ENCODE measurements at places on chromosomes 2 and 18.

DNA sequence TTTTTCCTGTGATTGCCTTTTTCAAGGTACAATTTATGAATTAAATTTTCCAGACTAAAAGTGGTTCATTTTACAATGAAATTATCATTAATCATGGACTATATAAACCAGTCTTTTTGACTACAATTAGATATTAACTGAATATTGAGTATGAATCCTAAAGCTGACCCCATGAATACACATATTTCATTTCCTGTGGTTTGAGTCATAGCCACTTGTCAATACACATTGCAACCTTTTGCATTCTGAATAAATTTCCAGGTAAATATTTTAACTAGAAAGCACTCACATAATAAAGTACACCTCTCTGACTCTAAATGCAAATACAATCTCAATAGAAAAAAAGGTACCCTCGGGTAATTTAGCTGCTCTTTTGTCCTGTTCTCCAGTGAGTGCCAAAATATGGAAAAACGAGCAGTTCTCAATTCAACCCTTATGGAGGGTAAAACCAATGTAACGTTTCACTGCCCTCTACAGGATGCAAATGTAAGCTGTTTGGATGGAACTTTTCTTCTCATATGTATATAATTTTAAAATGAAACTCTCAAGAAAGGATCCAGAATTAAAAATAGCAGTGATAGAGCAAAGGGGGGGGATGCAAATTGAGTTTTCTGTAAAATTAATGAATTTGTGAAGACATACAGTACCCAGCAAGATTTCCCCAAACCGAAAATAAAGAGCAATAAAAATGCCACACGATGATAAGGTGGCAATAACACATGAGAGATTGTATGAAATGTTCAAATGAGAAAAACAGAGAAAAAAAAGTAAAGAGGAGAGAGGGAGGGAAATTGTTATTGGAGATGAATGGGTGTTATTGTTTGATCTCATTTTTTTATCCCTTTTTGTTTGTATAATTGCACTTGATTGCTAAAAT lies 1795.7 kb upstream of the PIK3C3 start:
- peak; percentile 51 for DNase-seq

DNA sequence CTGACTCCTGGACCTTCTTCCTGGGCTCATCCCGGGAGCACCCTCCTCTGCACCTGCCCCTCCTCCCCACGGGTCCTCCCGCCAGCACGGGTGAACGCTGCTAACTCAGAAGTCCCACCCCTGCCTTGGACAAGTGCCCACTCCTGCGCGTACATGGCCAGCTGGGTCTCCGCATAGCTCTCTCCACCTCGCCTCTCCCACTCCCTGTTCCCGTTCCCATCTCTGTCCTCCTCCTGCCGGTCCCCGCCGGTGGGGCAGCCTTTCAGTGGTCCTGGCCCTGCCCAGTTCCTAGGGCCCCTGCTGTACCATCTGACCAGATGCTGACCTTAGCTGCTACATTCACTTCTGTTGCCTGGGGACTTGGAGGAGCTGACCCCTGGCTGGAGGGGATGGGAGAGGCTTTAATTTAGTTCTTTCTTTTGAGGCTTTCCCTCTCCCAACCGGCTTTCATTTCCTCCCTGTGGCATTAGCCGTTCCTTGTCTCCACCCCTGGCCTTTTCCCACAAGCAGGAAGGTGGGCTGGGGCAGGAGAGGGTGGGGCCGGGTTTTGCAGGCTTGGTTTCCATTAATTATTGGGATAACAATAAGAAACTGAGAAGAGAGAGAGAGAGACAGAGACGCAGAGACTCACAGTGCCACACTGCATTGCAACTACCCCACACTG lies 136.1 kb downstream of the SH3BP4 start:
- DNase-seq: no peak

DNA sequence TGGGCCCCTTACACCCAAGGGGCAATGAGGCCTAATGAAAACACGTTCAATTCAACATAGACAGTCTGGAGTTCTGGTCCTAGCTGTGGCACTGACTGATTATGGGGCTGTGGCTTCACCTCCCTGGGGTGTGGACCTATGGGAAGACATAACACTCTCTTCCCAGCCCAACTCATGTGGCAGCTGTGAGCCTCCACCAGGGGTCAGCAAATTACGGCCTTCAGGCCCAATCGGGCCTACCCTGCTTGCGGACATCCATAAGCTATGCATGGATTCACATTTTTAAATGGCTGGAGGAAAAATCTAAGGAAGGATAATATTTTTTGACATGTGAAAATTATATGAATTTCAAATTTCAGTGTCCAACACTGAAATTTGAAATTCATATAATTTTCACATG lies 101.3 kb downstream of the LOXHD1 start:
- DNase-seq: peak; percentile 30

- DNase-seq: no peak
Observed at GRCh38 chr18:39188278-39188677, 1622.7 kb upstream of the CELF4 start.

GRCh38 chr2:14530506-14530905 lies 102.0 kb upstream of the LRATD1 start:
- DNase-seq: no peak

- no peak for DNase-seq
Observed at GRCh38 chr18:4888251-4889040, 308.6 kb downstream of the AKAIN1 start.

- peak; percentile 8 for DNase-seq
Observed at GRCh38 chr2:16546128-16546754, 119.4 kb downstream of the CYRIA start.

GRCh38 chr2:44944952-44945612 lies 3.6 kb downstream of the SIX3 start:
- DNase-seq: no peak

GRCh38 chr2:207465894-207466293 lies 63.9 kb upstream of the CREB1 start:
- no peak for DNase-seq

GRCh38 chr2:85584857-85585780 lies 888 bp downstream of the VAMP5 start:
- DNase-seq: no peak

GRCh38 chr18:22932885-22933205 lies 283 bp upstream of the RBBP8 start:
- no peak for DNase-seq

DNA sequence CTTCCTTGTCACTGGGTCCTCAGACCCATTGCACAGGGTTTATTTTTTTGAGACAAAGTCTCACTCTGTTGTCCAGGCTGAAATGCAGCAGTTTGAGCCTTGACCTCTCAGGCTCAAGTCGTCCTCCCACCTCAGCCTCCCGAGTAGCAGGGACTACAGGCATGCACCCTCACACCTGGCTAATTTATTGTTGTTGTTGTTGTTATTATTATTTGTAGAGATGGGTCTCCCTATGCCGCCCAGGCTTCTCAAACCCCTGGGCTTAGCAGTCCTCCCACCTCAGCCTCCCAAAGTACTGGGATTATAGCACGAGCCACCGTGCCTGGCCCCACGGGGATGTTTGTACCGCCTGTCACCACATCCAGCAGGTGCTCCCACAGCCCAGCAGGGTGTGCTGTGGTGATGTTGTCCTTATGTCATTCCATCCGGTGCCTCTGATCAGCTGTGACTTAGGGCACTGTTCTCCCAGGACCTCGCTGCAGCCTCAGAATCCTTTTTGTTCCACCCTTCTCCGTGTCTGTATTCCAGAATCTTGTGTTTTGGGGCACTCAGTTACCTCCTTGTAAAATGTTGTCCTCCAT lies 182.3 kb downstream of the INO80D start:
- DNase-seq: no peak

DNA sequence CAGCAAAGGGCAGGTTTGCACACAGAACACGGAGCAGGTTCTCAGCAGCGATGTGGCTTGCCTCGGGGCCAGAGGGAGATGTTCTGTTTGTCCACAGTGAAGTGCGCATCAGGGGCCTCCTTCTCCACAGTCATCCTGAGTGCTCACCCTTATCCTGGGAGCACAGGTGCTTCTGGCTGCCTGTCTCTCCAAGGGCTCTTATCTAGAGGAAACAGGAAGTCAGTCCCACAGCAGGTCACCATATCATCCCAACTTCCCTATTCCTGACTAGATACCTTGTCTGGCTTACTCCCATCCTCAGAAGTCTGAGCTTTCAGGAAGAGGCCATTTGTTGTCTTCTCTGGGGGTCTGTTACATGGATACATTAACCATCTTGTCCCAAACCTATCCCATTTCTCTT lies at the start of gene CD207:
CD207 (minus strand) TSS at position 174 of the 400 bp plus-strand sequence; CDS start at position 134, 40 bp downstream.
- no peak for DNase-seq

DNA sequence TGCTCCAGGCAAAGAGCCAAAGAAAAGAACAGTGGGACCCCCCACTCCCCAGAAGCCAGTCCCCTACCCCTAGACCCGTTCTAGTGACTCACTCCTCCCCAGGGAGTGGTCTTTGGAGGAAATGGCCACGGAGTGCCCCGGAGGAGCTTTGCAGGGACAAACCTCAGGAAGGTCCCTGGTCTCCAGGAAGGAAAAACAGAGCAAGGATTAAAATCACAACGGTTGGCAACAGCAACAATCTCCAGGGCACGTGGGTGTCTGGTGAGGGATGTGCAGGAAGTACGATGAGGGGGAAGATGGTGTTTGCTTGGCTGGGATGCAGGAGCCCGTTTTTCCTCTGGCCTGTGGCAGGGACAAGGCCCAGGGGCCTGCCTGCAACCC lies 135.0 kb downstream of the SMAD2 start:
- no peak for DNase-seq

DNA sequence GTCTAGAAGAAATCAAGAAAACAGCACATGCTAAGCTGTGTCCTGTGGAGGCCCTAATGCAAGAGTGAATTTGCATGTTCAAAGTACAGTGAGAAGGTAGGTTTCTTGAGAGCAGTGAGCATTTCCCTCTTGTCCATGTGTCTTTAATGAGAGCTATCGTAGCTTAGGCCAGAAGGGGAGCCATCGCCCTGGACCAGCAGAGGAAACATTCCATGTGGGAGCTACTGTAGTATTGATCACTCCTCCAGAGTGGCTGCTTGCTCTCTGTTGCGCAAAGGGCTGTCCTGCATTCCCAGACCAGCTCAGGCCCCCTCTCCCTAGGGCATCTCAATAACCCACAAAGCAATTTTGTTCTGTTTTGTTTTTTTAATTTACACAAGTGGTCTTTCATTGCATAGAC lies 950.1 kb downstream of the CNTNAP5 start:
- DNase-seq: no peak

GRCh38 chr18:7198326-7198725 lies 32.6 kb upstream of the LRRC30 start:
- no peak for DNase-seq

- DNase-seq: no peak
Observed at GRCh38 chr2:236026841-236027240, 141.3 kb downstream of the GBX2 start.

- DNase-seq: no peak
Observed at GRCh38 chr2:240620149-240620731, 5.0 kb upstream of the GPR35 start.

DNA sequence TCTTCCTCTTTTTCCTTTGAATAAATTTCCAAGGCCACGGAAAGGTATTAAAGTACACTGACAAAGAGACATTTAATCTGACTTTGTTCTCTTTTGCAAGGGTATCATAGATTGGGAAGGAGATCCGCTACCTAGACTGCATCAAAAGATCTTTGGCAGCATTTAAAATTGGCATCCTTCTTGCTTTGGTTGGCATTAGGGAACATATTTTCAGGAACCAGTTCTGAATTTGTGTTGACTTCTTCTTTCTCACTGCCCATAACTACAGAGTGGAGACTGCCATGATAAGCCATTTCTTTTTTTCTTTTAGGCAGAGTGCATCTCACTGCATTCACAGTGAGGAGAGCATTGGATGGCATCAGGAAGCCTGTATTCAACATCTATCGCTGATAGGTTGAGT lies 83.4 kb downstream of the DOCK10 start:
- no peak for DNase-seq

DNA sequence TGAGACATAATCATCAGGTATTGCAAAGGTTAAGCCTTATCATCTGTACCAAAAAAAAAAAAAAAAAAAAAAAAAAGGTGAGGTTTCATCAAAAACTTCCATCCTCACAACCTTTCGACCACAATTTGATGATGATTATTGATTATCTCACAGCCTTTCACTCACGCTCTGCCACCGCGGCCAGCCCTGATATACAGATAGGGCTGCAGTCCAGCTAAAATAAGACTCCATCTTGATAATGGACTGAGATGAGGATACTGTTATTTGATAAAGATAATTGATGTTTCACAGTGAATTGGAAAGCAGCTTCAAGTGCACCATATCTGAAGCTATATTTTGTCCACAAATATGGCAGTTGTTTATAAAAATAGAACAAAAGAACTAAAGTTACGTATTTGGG lies 159.7 kb upstream of the BOD1L2 start:
- DNase-seq: no peak

GRCh38 chr2:48161628-48162027 lies 255.3 kb upstream of the FBXO11 start:
- DNase-seq: no peak

All from T47D (cell line).